ENCODE measurements at places on chromosomes 12 and 14. TPM values are rescaled to one million over a fixed set of nuclear protein-coding genes. Genes with fewer than 3 reads are reported as not detected.

- no peak for DNase-seq
These were observed 407.0 kb downstream of the MED13L start for GRCh38 chr12:115870510-115870909.

DNA sequence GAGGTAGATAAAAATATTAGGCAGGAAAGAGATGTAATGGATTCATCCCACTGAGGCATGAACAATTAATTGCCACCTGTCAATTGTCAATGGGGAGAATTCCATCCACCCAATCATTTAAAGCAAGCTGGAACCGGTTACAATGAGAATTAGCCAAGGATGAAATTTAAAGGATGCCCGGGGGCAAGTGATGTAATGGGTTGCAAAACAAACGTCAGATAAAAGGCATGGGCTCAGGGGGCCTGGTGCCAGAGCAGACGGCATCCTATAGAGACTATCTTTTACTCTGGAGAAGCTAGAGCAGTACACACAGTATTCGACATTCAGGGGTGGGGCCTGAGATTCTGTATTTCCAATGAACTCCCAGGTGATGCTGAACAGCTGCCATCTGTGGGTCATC is 80.5 kb upstream of the ZFP36L1 start:
- DNase-seq: no peak

- DNase-seq: no peak
These were observed 61.2 kb downstream of the STXBP6 start for GRCh38 chr14:24988760-24989159.

DNA sequence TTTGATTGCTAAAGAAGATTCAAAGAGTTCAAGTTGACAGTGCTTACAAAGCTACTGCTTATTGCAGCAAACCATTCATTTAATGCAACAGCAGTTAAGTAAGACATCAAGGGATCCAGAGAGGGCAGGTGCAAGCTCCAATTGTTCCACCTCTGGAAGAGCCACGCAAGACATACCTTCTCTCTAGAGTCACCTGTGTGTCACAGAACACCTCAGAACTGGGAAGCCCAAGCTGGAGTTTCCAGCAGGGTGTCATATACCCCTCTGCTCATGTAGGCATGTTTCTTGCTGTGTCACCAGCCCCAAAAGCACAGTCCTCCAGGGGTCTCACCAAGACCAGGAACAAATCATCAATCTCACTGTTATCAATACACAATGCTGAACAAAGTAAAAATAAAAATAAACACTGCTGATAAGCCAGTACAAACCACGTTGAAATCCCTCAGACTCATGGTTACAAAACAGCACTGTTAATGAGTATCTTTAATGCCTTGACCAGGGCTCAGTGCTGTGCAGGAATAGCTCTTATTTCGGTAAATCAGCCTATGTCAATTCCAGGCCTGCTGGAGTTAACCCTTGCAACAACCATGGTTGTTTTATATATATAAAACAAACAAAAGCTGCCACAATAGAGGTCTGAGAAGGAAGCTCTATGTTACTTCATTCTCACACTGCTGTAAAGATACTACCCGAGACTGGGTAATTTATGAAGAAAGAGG is 37.4 kb upstream of the BATF start:
- no peak for DNase-seq

DNA sequence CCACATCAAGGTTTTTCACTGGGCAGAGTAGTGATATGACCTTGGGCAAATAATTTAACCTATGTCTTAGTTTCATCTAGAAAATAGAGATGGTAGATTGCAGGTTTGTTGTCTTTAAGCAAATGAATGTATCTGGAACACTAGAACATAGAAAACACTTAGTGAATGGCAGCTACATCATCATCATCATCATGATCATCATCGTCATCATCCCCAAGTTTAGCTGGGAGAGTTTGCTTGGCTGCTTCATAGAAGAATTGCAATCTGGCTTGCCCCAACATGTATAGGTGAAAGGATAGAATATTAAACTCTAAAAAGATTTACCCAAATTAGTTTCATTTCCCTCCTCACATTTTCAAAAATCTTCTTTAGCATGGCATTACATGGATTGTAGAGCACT is 91.3 kb upstream of the TMEM260 start:
- no peak for DNase-seq

GRCh38 chr14:87901236-87901635 is 91.7 kb downstream of the GALC start:
- DNase-seq: no peak

- DNase-seq: no peak
These were observed 30.9 kb upstream of the TDRD9 start for GRCh38 chr14:103897075-103897947.

- no peak for DNase-seq
These were observed 10.4 kb upstream of the NOPCHAP1 start for GRCh38 chr12:104975587-104976343.

- DNase-seq: no peak
These were observed 129.9 kb downstream of the CRACR2A start for GRCh38 chr12:3622822-3623690.

GRCh38 chr14:87115234-87115633 is 877.7 kb downstream of the GALC start:
- DNase-seq: no peak

GRCh38 chr12:68978678-68979077 is 45.7 kb upstream of the CPM start:
- no peak for DNase-seq

DNA sequence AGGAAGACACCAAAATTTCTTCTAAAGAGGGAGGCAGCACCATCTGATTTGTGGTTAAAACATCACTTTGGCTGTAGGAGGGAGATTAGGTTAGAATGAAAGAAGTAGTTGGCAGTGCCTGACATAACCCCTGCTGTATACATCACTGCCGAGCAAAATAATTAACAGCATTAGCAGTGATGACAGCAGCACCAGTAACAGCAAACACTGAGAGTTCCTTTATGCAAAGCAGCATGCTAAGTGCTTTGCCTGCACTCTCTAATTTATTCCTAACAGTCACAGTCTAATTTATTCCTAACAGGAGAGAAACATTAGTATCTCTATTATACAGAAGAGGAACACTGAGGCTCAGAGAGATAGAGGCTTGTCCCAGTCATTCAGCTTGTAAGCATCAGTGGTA is 1469.7 kb downstream of the AACS start:
- DNase-seq: no peak

DNA sequence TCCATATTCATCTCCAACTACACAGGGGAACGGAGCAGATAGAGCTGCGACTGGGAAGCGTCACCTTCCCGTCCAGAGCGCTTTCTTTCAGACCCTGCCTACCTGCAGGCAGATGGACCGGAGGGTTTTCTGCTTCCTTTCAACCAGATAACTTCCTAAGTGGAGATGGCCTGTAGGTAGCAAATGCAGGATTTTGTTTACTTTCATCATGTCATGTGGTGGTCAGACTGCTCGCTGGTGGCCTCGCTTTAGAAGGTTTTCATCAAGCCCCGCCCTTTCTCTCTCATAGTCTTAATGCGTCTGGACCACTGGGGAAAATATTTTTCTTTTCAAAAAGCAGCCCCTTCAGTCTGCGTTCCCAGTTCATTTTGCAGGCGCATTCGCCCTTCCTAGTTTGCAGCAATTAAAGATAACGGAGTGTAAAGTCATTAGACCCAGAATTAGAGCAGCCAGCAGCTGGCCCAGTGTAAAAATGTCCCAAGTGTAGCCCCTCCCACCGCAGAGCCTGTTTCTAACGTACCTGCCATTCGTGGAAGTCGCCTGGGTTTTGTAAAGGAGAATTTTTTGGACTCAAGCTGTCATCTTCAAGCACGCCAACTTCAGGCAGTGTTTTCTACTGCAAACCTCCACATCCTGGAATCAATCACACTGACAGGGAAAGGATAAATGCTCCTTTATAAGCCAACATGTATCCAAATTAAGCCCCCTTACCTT is 68.9 kb downstream of the TESC start:
- no peak for DNase-seq

DNA sequence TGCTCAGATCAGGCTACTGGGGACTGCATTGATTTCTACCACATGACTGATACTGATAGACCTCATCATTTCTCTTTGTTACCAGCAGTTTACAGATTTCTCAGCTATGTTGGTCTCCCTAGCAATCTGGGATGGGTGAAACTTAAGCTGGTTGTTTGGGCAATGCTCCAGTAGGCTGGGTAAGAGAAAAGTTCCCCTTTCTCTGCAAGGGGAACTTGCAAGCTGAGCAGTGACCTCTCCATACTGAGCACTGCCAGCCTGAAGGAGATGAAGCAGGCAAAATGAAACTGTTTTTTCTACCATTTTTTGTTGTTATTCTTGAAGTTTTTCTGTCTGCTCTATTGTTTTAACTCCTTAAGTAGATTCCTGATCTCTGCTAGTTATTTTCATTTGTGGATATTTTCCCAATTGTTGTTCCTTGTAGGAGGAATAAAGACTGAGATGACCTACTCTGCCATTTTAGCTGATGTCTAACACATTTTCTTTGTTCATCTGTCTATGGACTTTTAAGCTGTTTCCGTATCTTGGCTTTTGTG is 1.3 kb upstream of the OR4M1 start:
- no peak for DNase-seq

DNA sequence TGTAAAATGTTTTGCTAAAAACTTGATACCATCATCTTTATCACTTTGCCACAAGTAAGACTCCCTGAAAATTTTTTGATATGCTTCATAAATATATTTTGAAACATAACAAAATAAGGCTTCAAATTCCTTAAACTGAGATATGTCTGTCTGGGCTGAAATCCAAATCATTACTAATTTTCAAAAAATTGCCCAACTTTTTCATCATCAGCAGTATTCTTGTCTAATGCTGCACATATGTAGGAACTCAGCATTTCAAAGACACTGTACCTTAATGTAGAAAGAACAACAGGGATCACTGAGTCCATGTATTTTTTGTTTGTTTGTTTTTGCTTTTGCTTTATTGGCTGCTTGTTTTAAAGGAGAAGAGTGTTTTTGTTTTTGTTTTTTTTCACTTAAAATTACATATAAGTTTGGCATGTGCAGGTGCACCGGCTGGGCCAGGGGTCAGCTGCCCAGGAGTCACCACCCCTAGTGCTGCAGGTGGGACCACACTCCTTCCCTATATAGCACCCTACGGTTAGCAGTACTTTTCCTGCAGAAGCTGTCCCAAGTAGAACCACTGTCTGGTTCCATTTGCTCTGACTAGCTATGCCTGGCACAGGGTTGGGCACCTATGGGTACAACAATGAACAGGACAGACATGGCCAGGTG is 231.2 kb downstream of the PIK3C2G start:
- DNase-seq: no peak

- no peak for DNase-seq
These were observed 416.2 kb downstream of the SOX5 start for GRCh38 chr12:23533265-23533664.

ASB2 gene
- 4.0 TPM for total RNA-seq

FZD10 gene
- 9.9 TPM for total RNA-seq

C12orf60 gene
- 3.7 TPM for total RNA-seq

FAM181A gene
- 3.3 TPM for total RNA-seq

C12orf56 gene
- total RNA-seq: 1.3 TPM

EML5 gene
- 7.9 TPM for total RNA-seq

OVCH1 gene
- 0.66 TPM for total RNA-seq

CKAP4 gene
- 44.3 TPM for total RNA-seq
